Foreskin fibroblast (primary cell): ENCODE measurements at places on chromosomes 1 and 21.
A peak's percentile ranks its signal among the peaks of the same experiment; 100 is the strongest.

- no peak for DNase-seq
Measured at GRCh38 chr1:200819726-200820125, 53.1 kb upstream of the GPR25 start.

GRCh38 chr1:1564268-1564667, 10.4 kb downstream of the SSU72 start:
- DNase-seq: no peak

- DNase-seq: peak; percentile 58
Measured at GRCh38 chr1:93448292-93448982, 519 bp downstream of the FNBP1L start.

DNA sequence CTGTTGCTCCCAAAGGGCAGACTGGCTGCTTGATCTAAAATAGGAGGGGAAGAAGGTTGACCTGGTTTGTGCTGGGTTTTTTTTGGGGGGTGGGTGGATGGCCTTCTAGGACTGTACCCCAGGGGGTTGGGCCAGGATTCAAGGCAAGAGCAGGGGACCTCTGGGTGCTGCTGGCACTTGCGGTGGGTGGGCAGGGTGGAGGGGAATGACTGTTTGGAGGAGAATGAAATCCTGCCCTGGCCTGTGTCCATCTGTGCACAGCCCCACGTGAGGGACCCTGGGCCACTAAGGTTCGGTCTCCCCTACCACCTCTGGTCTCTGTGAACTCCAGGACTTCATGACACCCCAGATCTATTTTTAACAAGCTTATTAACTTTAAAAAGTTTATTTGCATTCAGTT, 414.2 kb downstream of the PTPRU start:
- no peak for DNase-seq

GRCh38 chr1:68011657-68012375, 38.6 kb downstream of the DIRAS3 start:
- DNase-seq: peak; percentile 15

- DNase-seq: no peak
Measured at GRCh38 chr1:78298349-78298748, 192.4 kb upstream of the PTGFR start.

GRCh38 chr1:32890516-32891240, 4.4 kb downstream of the HPCA start:
- no peak for DNase-seq

DNA sequence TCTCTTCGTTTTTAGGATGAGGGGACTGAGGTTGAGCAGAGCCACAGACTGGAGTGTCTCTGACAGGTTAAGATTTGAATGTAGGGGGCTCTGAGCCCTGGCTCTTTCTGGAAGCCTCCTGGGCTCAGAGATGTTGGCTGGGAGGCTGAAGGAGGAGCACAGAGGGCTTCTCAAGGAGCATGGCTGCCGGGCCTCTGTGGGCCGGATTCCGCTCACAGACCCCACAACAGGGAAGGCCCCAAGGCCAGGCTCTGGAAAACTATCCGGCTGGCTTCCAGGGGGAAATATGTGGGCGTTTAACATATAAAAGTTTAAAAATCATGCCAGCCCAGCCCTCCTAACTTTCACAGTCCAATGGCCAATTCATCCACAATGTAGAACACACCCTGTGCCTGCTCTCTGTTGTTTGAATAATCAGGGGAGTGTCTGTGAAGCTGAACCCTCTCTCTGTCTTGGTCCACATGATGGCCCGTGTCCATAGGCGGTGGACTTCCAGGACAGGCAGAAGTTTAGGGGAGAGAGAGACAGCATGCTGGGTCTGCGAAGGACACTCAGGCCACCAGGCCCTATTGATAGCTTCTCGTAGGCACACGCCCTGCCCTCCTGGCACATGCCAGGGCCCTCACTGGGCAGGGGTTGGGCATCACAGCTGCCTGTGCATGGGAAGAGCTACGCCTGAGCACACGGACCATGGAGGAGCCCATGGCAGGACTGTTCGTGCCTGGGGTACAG, 10.8 kb downstream of the OBSCN start:
- DNase-seq: no peak

- DNase-seq: no peak
Measured at GRCh38 chr1:192927496-192927895, 118.7 kb downstream of the RGS2 start.

DNA sequence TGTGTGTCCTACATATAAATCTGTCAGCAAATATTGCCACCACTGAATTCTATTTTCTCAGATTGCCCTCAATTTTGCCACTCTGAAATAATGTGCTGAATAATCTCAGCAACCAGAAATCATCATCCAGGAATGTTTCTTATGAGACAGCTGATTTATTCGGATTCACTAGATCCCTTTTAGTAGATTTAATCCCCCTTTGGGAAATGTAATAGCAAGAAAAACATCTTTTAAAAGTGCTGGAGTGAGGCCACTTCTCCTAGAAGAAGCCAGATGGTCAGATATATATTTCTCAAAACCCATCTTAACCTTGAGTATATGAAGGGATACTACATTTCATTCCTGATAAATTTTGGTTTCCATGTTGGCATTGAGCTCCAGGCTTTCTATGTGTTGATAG, 327.7 kb downstream of the SMYD3 start:
- no peak for DNase-seq

DNA sequence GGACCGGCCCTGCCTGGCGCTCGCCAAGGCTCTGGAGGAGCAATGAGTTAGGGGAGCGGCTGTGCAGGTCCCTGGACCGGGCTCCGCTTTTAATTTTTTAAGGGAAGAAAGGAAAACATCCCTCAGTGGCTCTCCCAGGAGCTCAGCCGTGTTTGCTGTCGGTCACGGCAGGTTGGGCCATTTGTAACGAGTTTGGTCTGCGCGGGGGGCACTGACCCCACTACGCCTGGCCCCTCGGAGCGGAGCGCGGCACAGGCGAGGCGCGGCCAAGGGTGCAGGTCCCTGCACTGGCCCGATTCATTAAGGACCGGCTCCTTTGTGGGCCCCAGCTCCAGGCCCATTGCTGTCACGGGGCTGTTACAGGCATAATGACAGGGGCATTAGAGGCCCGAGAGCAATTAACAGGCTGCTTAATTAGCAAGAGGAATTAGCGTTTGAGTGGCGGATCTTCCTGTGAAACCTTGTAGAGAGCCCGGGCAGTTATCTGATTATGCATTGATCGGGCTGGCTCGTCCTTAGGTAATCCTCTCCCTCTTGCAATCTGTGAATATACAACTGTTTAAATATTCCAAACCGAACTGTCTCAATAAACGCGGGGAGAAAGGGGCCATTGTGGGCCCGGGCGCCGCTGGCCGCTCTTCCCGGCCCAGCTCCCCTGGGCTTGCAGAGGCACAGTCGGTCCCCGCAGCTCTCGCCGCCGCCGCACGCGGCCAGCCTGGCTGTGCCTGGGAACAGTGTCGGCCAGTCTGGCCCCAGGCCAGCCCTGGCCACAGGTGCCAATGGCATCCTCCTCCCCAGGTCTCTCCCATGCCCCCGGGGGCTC, 56.8 kb downstream of the PRDM16 start:
- no peak for DNase-seq

DNA sequence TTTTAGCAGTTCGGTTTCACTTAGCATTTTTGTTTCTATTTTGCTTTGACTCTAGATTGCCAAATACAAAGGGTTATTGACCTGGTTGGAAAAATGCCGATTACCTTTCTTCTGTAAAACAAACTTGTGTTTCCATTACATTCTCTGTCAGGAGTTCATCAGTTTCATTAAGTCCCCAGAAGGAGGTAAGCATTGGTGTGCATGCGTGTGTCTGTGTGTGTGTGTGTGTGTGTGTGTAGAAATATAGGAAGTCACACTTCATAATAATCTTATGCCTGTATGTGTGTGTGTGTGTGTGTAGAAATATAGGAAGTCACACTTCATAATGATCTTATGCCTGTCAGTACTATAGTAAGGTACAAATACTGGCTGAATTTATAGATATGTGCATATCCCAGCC, 10.0 kb downstream of the RGSL1 start:
- DNase-seq: no peak

- no peak for DNase-seq
Measured at GRCh38 chr1:157247005-157247763, 109.0 kb upstream of the ETV3 start.

GRCh38 chr21:31450980-31451379, 106.9 kb upstream of the TIAM1 start:
- DNase-seq: no peak

- no peak for DNase-seq
Measured at GRCh38 chr21:24829397-24829796, 777.9 kb downstream of the MRPL39 start.

- peak; percentile 23 for DNase-seq
Measured at GRCh38 chr1:156648951-156649350, 7.0 kb downstream of the BCAN start.

- peak; percentile 58 for DNase-seq
Measured at GRCh38 chr1:117060441-117061317, 553 bp downstream of the TTF2 start.

DNA sequence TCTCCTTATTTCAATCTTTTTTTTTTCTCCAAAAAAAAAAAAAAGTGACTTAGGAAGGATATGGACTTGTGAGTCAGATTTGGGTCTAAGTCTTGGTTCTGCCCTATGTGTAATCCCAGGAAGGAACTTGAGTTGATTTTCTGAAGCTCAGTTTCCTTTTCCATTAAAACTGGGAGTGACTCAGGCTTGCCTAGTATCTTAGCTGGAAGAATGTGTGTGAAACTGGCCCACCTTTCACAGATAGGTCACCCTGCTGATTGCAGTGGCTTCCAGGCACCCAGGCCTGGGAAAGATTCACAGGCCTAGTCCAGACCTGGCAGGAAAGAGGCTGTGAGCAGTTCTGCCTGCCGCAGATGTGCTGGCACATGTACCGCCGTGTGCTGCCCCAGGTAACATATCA, 218.3 kb upstream of the HOOK1 start:
- DNase-seq: peak; percentile 90

- DNase-seq: no peak
Measured at GRCh38 chr1:68160021-68160420, 72.3 kb downstream of the WLS start.

- peak; percentile 54 for DNase-seq
Measured at GRCh38 chr1:186139701-186140100, 235.4 kb downstream of the TPR start.

DNA sequence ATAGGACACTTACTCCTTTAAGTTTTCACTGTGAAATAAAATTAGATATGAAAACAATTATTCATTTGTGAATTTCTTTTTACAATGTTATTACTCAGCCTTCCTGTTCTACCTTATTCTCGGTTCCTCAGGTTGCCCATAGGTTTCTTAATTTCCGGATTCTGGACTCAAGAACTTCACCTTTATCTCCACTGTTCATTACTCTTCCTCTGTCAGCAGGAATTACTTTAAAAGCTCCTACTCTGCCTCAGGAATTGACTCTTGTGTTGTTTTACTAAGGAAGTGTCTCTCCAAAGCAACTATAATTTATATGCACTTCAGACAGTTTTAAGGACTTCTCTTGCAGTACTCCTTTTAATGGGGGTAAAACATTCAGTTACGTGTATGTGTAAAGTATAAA, 123.8 kb downstream of the OSBPL9 start:
- no peak for DNase-seq

- DNase-seq: no peak
Measured at GRCh38 chr1:15847893-15848142, 311 bp downstream of the SPEN start.

DNA sequence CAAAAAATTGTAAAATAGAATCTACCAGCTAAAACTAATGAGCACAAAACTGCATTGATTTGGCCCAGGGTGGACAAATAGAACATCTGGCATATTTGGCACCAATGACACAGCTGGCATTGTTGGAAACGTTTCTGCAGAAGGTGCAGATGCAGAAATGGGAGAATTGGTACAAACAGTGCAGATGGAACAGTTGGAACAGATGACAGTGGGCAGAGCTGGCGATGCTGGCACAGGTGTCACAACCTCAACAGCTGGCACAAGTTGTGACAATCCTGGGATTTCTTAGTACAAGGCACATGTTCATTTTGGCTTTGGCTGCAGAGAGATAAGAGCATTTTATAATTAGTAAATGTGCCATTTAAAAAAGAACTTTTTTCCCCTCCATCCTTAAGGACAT, 91.1 kb upstream of the ZBTB18 start:
- DNase-seq: no peak

GRCh38 chr1:14742181-14742980, 143.9 kb downstream of the KAZN start:
- peak; percentile 92 for DNase-seq
